ENCODE measurements at places on chromosomes 2 and 18.

- DNase-seq = no peak
Measured at GRCh38 chr2:198143793-198144192, 339.4 kb downstream of the PLCL1 start.

DNA sequence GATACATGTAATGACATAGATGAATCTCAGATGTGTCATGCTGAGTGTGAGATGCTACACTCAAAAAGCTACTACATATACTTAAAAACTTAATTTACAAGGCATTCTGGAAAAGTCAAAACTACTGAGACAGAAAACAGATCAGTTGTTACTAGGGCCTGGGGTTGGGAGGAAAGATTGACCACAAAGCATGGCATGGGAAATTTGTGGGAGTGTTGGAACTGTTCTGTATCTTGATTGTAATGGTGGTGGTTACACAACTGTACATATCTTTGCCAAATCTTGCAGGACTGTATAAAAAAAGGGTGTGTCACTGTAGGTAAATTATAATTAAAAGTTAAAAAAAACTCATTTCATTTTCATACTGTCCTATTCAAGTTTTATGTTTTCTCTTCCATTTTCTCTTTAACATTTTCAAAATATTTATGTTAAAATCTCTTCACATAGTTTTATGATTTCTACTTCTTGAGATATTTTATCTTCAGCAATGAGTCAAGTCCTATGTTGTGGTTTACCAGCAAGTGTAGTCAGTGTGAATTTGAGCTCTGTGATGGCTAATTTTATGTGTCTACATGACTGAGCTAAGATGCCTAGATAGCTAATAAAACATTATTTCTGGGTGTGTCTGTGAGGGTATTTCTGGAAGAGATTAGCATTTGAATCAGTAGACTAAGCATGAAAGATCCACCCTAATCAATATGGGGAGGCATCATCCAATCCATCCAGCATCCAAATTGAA is 58.6 kb upstream of the VRK2 start:
- no peak for DNase-seq

DNA sequence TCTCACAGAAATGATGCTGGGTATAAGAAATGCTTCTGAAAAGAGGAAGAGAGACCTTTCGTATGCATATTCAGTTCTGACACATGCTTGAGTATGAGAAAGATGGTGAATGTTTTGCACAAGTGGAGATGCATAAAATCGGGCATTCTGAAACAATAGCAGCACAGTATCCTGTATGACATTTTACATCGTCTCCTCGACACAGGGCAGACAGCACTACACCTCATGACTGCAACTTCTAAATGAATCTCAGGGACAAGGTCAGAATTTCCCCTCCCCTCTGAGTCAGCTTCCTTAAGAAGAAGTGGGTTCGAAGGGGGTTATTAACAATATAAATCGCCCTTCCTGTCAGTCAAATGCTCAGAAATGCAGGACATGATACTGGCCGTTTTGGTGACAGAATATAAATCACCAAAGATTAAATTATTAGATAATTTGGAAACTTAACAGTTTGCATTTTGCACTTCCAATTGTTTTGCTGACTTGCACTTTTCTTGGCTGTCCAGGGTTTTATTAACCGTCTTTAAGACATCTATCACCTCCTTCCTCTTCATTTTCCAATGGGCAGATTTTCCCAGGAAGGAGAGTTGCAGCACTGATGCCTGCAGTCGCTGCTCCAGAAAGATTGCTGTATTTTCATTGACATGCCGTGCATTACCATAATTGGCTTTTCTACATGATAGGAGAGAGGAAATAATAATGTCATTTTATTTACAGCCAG is 57.2 kb downstream of the TSHZ1 start:
- no peak for DNase-seq

GRCh38 chr2:96895746-96896651 is 26.1 kb upstream of the SEMA4C start:
- DNase-seq = no peak

- DNase-seq = no peak
Measured at GRCh38 chr2:189285349-189285748, 105.8 kb upstream of the COL5A2 start.

DNA sequence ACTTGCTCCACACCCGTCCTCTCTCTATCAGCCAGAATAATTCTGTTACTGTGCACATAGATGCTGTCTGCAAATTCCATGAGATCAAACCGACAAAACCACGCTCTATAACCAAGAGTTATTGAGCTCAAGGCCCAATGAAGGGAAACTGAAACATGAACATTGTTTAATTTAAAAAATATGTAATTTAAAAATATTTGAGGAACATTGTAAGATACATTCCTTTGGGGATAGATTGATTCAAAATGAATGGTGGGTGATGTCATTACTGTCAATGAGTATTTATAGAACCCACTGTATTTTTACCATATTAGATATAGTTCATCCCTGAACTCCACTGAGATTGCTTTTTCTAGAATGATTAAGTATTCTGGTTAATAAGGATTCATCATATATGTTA is 50.4 kb downstream of the NCKAP5 start:
- DNase-seq = no peak

DNA sequence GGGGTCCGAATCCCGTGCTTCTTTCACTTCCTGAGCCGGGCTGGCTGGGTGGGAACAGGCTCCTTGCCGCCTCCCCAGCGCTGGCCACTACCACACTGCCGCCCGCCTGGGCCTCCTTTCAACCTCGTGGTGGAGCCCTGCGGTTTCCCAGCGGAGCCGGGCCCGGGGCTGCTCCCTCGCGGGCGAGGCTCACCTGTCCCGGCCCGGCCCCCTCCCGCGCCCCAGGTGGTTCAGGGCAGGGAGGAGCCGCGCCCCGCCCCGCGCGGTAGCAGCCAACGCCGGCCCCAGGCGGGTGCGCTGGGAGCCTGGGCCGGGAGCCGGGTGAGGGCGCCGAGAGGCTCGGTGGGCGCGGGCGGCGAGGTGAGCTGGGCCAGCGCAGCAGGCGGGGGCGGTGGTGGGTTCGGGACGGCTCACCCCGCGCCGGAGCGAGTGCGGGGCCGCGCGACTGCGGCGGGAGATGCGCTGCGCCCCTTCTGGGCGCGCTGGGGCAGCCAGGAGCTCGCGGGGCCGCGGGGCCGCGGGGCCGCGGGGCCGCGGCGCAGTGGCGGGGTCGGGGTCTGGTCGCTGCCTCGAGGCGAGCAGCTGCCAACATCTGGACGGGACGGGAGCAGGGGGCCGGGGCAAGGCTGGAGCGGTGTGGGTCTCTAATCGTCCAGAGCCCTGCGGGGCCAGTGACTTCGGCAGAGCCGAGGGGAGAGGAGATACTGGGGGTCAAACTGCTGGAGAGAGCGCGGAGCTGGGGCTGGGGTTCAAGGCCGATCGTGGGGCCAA is at the start of gene LYPD6B:
Gene LYPD6B, plus strand, starts transcription at position 258 of the 771 bp plus-strand sequence. CDS start 92,250 bp downstream, outside the sequence.
- DNase-seq = no peak
